ENCODE measurements at places on chromosomes 4 and X.

GRCh38 chrX:153999359-154000037 lies 20.2 kb downstream of the IRAK1 start:
- DNase-seq, result no peak

GRCh38 chr4:136476753-136477152 lies 1055.5 kb downstream of the PCDH18 start:
- DNase-seq, result no peak

- no peak for DNase-seq
Observed at GRCh38 chrX:11244636-11245035, 48.6 kb upstream of the AMELX start.

GRCh38 chr4:186061921-186062320 lies 7.0 kb upstream of the TLR3 start:
- DNase-seq, result no peak

GRCh38 chr4:143289370-143289769 lies 47.3 kb upstream of the GAB1 start:
- DNase-seq, result no peak

DNA sequence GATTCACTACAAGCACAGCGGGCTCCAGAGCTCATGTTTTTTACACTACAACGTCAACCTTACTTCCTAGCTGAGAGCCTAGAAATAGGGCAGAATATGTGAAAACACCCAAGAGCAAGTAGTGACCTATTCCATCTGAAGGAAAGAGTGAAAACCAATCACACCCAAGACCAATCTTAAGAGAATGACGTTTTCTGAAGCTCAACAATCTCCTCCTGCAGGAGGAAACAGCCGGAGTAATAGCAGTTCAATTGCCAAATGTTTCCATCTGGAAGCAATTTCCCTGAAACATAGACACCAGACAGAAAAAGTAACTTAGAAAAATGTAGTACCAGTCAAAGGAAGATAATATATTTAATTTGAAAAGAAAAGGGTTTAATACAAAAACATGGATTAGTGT lies 142.4 kb downstream of the ANXA5 start:
- no peak for DNase-seq

DNA sequence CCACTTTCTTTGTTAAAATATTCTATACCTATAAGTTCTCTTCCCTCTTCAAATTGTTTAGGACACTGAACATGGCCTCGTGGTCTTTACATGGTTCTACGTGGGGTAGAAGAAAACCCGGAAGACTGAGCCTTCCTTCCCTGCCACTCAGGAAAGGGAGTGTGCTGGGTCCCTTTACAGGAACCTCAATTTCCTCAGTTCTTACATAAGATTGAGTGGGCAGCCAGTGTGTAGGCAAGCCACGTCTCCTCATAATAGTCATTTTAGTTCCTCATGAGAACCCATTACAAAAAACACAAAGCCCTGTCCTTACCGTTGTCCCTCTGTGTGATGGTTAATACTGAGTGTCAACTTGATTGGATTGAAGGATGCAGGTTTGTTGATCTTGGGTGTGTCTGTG lies 28.7 kb upstream of the SMIM10L2A start:
- DNase-seq, result no peak

GRCh38 chrX:9342561-9343051 lies 122.3 kb upstream of the TBL1X start:
- DNase-seq, result peak; percentile 70

DNA sequence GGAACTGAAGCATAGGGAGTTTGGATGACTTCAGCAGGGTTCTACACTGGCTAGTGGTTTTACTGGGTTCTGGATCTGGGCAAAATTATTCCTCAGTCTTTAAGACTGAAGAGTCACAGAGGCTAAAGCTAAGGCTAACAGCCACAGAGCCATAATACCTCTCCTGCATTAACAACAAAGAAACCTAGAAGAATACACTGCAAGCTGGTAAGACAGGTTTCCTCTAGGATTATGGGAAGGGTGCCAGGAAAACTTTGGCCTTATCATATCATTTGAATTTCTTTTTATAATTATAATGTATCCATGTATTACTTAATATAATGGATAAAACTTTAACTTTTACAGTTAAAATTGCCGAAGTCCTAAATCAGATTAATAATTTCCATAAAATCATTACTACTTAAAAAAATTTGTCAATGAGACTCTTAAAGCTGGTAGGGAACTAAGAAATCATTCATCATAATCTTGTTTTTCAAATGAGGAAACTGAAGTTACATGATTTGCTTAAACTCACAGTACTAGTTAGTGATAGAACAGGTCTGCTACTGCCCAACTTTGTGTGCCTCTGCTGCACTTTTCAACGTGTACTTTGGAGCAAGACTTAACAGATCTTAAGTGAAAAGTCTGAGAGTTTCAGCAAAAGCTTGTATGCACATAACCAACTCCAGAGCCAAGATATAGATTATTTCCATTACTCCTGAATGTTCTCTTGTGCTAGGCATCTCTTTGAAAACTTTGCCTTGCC lies 24.2 kb upstream of the PGRMC2 start:
- no peak for DNase-seq

DNA sequence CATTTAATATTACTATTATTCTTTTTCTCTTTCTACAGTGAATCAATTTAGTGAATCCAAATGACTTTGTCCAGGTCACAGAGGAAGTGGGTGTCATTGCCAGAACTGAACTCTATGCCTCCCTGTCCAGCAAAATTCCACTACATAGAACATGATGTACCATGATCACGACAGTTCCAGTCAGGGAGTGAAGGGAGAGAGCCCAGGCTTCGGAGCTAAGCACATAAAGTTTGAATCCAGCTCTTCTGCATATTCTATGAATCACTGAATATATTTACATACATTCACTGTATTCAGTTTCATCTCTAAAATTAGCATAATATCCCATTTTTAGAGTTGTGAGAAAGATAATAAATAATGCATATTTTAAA lies 17.4 kb downstream of the ARHGEF38 start:
- DNase-seq, result no peak

DNA sequence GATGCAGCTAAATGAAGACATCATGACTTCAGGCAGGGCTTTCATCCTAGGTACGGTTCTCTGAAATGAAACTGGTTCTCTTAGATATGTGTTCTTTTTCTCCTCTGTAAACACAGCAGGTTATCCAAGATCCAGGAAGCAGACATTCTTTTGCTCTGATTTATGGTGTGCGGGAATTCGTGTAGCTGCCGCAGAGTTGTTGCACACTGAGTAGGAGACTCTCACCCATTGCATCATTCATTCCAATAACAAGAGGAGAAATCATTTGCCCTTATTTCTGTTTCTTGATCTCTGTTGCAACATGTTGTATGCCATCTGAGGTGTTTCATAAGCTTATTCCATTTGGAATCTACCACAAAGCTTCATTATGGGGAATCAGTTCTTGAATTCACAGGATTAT lies 133.6 kb upstream of the VCX2 start:
- DNase-seq, result no peak

GRCh38 chr4:178086320-178086719 lies 644.1 kb upstream of the AGA start:
- no peak for DNase-seq

- no peak for DNase-seq
Observed at GRCh38 chr4:71272976-71273375, 65.8 kb upstream of the SLC4A4 start.

GRCh38 chr4:87565746-87566145 lies 36.6 kb upstream of the SPARCL1 start:
- no peak for DNase-seq

DNA sequence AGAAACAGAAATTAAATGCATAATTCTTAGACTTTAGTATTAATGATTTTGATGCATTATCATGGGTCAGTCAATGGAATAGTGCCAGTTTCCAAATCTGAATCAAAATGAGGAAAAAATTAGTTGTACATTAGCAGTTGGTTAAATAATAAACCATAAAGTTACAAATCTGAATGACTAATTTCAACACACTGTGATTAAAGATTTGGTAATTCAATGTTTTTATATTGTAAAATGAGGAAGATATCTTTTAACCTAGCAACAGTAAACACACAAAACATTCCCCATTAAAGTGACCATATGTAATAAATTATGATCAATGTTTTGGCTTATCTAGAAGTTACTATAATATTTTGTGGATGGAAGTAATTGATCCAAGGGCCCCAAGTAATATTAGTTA lies 1.6 kb downstream of the FBXO8 start:
- DNase-seq, result no peak

DNA sequence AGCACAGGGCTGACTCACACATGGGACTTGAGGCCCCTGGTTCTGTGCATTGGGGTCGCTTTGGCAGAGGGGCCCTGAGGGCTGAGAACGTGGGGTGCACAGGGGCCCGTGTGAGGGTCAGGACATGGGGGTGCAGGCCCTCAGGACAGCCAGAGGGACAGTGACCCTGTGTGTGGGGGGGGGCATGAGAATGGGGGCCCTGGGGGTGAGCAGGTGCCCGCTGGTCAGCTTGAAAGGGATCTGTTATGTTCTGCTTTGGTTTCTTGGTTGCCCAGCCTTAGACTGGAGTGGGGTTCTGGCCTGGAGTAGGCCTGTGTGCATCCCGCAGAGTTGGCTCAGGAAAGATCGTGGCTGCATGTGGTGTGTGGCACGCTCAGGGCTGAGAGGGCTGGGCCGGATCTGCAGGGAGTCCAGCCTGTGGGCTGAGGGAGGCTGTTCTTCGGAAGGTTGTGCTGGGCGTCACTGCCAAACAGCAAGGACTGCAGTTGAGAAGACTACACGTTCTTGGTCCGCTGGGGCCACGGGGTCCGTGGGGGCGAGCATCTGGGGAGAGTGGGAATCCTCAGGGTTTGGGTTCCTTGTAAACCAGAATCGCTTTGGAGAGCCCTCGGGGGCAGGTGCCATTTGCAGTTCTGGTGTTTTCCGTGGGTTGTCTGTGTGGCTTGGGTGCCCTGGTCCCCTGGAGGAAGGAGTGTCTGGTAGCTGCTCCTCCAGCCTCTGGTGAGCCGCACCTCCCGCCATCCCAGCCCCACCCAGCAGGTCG lies 15.2 kb upstream of the UVSSA start:
- no peak for DNase-seq

GRCh38 chr4:66893807-66894206 lies 651.5 kb downstream of the CENPC start:
- DNase-seq, result no peak

DNA sequence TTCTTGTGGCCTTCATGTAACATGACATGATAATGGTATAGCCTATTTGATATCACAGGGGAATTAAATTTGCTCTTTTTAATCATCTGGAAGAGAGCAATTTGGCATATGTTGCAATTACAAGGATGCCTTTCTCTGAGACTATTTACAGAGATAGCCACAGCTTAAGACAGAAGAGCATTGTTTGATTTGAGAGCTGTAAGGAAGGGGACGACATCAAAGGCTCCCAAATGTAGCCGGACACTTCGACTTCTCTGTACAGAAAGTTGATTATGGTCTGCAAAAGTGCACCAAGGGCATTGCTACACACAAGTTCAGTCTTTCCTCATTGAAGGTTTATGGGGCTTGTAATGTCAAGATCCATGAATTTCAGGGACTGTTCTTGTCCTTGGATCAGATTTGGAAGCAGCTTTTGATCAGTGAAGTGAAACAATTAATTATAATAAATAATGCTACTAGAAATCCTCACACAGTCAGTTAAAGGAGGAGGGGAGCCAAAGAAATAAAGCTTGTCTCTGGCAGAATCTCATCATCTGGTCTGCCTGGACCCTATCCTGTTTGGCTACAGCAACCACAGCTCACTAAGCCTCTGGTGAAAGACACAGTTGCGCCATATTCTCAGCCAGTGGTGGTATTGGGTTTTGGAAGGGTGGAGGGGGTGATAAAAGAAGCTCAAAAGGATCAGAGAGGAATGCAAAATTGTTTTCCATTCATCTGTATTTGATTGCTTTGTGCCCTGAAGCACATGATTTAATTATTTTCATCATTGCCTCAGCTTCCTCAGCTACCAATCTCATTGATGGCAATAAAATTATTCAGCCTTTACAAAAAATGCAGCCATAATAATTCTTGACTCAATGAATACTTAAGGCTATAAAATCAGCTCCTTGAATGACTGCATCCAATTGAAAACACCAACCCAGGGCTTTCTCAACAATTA lies 654.3 kb upstream of the LCORL start:
- no peak for DNase-seq

- no peak for DNase-seq
Observed at GRCh38 chr4:38153387-38153760, 193.2 kb downstream of the PTTG2 start.

DNA sequence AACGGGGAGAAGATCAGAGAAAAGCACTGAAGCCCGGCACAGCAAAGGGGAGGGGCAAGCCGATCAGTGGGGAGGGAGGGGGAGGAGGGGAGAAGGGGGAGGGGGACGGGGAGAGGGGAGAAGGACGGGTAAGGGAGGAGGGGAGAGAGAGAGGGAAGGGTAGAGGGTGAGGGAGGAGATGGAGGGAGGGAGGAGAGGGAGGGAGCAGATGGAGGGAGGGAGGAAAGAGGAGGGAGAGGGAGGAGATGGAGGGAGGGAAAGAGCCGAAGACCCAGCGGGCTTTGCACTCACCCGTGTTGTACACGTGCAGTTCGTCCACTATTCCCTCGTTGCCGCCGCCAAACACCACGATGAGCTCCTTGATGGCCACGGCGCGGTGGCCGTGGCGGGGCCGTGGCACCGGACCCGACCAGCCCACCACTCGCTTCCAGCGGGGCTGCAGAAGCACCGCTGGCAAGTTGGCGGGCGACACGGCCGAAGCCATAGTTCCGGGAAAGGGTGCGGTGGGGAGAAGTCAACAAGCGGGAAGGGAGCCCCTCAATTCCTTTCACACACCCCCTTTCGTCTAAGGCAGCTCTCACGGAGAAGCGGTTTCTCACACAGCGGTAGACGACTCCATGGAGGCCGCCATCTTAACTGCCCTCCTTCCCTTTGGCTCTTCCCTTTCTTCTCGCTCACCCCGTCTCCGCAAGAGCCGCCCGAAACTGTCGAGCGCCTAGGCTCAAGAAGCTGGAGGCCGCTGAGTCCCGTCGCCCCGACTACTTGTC lies 1.1 kb downstream of the HCFC1 start:
- DNase-seq, result peak; percentile 19

- DNase-seq, result peak; percentile 100
Observed at GRCh38 chr4:39638354-39639239, at the start of gene SMIM14. TSS of gene SMIM14 (minus strand) at chr4:39638865. CDS start at chr4:39605145, 33,720 bp downstream.

DNA sequence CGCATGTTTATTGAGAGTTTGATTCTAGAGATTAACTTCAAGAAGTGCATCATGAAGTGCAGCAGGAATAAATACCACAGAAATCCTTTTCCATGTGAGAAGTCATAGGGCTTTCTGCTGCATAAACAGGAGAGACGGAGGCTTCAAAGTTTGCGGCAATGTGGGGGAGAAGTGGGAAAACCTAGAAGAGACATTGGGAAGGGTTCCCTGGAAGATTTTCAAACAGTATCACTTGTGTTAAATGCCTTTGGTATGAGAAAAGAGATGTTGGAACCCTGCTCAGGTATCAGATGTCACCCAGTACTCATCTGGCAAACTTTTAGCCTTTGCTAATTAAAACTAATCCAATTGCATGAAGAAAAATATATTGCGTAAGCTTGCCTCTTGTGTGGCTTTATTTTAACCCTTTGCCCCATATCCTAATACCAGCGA lies 15.4 kb downstream of the NHS start:
- DNase-seq, result no peak

- DNase-seq, result no peak
Observed at GRCh38 chr4:176256921-176257320, 12.1 kb downstream of the ASB5 start.

- DNase-seq, result no peak
Observed at GRCh38 chrX:12223650-12224049, 85.4 kb downstream of the FRMPD4 start.

Measured in urothelium cell line (cell line).